ENCODE measurements at places on chromosomes 11 and 22.

DNA sequence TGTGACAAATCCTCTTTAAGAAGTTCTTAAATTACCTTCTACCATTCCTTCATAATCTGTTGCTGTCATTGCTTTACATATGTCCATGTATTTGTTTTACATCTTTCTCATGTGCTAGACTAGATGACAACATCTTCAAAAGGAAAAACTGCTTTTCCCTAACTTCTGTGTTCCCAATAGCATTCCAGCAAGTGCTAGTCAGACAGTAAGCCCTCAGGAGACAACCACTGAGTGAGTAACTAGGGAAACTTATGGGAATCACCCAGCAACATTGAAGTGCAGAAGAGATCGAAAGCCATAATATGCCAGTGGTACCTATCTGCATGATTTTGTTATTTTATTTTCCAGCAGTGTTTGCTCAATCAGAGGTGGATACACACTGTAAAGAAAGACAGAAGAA, 889.7 kb upstream of the API5 start:
- DNase-seq: no peak

DNA sequence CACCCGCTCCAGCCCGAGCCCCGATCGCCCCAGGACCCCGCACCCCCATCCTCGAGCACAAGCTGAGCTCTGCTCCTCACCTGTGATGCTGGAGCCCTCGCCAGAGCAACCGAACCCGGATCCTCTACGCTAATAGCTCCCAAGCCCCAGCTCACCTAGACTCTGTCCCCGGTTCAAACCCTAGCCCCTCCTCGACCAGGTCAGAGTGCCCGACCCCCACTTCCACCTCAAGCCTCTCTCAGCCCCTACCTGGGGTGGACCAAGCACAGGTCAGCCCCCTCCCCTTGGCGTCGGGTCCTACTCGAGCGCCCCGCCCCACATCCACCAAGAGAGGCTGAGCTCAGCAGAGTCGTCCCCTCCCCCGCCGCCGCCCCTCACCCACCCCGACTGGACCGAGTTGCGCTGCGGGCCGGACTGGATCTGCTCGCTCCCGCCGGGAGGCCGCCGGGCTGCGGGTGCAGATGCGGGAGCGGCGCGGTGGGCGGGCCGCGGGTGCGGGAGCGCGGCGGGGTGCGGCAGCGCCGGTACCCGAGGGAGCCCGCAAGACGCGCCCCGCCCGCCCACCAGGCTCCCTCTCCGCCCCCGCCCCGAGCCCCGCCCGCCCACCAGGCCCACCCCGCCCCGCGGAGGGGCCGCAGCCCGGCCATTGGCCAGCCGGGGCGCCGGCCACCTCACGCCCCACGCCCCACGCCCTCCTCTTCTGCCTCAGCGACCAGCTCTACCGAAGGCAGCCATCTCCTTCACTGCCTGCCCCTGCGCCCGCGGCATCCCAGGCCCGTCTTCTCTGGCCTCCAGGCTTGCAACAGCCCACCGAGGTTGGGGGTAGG, 577 bp upstream of the DKK3 start:
- no peak for DNase-seq

GRCh38 chr11:17695454-17696441, 23.6 kb upstream of the MYOD1 start:
- DNase-seq: no peak

- DNase-seq: no peak
These were observed 9.4 kb downstream of the CNGA4 start for GRCh38 chr11:6248248-6248647.

GRCh38 chr22:17493419-17493981, 69.8 kb upstream of the SLC25A18 start:
- no peak for DNase-seq

DNA sequence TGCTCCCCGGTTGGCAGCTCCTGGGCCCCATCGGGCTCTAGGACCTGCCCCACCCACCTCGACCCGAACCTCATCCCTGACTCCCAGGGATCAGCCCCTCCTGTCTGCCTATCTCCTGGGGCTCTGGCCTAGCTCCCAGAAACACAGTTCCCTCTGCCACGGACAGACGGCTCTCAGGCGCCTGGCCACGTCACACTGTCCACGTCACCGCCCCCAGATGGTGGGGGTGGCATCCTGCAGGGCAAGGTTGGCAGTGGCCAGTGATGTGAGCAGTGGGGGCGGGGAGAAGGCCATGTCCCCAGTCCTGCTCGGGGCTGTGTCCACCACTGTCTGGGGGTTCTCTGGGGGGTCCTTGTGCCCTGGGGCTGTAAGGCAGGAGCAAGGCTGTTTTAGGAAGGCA, 29.2 kb downstream of the SYT7 start:
- DNase-seq: no peak

DNA sequence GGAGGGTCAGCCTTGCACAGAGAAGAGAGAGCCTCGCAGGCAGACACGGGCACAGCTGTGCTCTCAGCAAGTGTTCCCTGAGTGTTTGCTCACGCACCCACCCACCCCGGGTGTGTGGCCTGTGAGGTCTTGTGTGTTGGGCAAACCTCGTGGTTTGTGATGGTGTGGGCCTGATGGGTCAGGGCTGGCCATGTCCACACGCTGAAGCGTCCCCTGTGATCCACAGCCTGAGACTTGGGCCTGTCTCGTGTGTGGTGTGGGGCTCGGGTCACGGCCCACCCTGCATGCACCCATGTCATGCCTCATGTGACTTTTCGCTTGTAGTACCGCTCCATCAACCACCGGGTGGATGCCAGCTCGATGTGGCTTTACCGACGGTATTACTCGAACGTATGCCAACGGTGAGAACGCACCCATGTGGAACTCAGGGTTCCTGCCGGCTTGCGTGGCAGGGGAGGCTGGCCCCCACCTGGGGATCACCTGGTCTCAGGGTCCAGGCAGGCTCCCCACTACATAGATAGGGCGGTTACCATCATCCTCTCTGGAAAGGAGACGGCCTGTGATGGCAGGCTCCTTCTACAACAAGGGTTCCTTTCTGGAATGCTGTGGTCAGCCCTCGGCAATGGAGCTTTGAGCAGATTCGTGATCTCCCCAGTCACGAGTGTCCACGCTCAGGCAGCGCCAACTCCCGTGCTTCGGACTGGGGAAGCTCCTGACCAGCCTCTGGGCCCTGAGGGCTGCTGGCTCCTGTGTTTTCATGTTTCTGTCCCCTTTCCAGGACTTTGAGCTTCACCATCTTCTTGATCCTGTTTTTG, 5.9 kb downstream of the TPCN2 start:
- no peak for DNase-seq
